Fibroblast of skin of left quadriceps (primary cell): ENCODE measurements at places on chromosomes 4 and X.
A peak's percentile ranks its signal among the peaks of the same experiment; 100 is the strongest.

- no peak for DNase-seq
Measured at GRCh38 chr4:53364624-53365023, 1.2 kb downstream of the SCFD2 start.

DNA sequence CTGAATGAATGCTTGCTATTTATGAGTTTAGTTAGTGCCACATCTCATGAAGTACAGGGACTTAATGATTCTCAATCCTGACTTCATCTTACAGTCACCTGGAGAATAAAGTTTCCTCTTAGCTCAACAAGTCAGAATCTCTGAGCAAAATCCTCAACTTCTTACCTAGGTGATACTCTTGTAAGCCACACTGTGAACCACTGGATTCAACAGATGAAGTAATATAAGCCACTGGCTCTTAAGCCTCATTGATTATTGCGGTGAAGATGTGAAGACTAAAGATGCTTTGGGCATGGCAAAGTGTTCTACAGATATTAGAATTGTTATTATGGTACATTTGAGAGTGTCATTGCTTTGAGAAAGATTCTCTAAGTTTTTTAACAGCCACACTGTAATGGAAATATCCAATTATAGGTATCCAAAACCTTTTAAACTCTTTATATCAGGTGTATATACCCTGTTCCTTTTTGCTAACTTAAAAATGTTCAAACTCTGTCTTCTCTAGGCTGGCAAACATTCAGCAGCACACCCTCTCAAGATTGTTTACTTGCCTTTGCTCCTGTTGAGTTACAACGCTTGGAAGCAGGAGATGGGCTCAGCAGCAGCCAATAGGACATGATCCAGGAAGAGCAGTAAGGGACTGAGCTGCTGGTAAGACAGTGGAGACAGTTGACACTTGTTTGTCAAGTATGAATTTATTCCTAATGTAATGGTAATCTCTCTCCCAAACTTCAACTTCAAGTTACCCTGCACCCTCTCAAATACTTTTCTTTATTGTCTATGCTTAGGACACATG, 43.4 kb downstream of the TET2 start:
- DNase-seq: no peak

- DNase-seq: no peak
Measured at GRCh38 chrX:118254611-118255010, 91.3 kb upstream of the WDR44 start.

GRCh38 chrX:85992811-85993229, 54.5 kb downstream of the CHM start:
- DNase-seq: peak; percentile 3

GRCh38 chrX:135185795-135186443, 14.7 kb upstream of the CT55 start:
- DNase-seq: peak; percentile 1

- no peak for DNase-seq
Measured at GRCh38 chr4:65007841-65008439, 598.7 kb upstream of the TECRL start.

DNA sequence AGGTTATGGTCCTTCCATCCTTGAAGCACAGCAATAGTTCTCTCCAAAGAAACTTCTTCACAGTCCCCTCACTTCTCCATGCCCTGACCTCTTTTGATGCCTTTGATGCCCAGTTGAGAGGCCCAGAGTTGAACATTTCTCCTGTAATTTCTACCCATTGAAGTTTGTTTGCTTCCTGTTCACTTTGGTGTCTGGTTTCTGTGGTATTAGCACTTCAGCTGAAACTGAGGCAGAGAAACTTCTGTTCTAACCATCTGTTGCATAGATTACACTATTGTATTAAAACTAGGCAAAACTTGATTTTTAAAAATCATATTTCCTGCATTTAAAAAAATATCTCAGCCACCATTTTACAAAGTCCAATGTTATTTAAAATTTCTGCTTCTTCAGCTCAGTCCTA, 89.8 kb upstream of the ADGRG2 start:
- DNase-seq: no peak
